T-cell (primary cell): ENCODE measurements at places on chromosomes 3 and 15.
A peak's percentile ranks its signal among the peaks of the same experiment; 100 is the strongest.

GRCh38 chr3:37287776-37288175, 113.4 kb upstream of the LRRFIP2 start:
- no peak overlapping the region for H3K4me3 ChIP-seq
- H3K4me1 ChIP-seq, result peaks cover 2% of the 10 kb centered on the region
- no peak overlapping the region for H3K27ac ChIP-seq
- no peaks in the 10 kb centered on the region for H3K27me3 ChIP-seq
- H3K36me3 ChIP-seq, result peaks cover 10% of the 10 kb centered on the region

DNA sequence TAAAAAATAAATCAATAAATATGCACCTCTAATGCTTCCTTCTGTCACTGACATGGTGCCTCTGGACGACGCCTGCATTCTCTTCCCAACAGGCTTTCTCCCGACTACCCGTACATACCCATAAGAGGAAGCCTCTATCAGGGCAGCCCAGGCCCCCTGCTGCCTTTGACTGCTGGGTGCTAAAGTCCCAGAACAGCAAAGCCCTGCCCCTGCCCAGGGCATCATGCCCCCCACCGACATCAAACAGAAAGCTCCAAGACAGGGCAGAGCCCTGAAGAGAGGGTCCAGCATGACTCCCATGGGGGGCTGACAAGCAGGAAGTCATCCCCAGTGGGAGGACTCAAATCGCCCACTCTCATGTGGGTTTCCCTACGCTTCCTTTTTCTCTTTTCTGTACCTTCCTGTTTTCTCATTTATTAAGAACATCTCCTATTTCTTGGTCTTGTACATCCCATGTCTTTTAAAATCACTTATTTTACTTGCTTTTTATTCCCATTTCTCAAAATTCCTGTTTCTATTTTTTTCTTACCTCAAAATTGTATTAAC, 23.4 kb downstream of the XPC start:
- no peaks in the 10 kb centered on the region for H3K4me1 ChIP-seq
- no peak overlapping the region for H3K4me3 ChIP-seq
- H3K36me3 ChIP-seq, result peaks cover 10% of the 10 kb centered on the region
- H3K27ac ChIP-seq, result no peak overlapping the region
- no peak for DNase-seq

GRCh38 chr3:17207019-17207418, 322.3 kb downstream of the PLCL2 start:
- no peaks in the 10 kb centered on the region for H3K36me3 ChIP-seq
- no peak for DNase-seq
- no peak overlapping the region for H3K4me3 ChIP-seq
- no peaks in the 10 kb centered on the region for H3K4me1 ChIP-seq

- no peak overlapping the region for H3K4me3 ChIP-seq
- H3K4me1 ChIP-seq, result no peaks in the 10 kb centered on the region
- no peak overlapping the region for H3K27ac ChIP-seq
- H3K27me3 ChIP-seq, result no peaks in the 10 kb centered on the region
- no peaks in the 10 kb centered on the region for H3K36me3 ChIP-seq
Observed at GRCh38 chr3:120192159-120192558, 92.9 kb downstream of the GPR156 start.

DNA sequence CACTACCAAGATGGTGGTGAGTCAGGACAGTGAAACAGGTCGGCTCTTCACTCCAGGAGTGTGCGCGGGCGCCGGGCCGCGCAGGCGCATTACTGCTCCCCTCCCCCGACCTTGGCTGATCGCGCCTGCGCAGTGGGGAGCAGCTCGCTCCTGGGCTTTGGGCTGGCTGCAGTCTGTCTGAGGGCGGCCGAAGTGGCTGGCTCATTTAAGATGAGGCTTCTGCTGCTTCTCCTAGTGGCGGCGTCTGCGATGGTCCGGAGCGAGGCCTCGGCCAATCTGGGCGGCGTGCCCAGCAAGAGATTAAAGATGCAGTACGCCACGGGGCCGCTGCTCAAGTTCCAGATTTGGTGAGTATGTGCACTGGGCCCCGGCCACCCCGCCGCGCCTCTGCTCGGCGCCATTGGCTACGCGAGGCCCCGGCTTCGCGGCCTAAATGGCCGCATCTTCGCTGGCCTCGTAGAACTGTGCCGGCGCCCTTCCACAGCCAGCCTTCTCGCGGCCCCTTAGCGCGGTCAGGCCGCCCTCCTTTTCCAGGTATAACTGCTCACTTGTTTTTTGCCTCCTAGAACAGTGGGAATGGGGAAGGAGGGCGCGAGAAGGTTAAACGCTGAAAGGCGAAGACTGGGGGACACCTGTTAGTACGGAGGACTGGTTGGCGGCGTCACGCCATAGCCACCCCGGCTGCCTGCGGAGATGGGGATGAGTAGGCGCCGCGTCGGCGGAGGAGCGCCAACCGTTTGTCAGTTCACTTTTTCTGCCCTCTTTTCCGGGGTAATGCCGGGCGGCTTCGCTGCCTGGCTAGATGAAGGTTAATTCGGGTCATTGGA, at the start of gene SELENOT:
Gene SELENOT (plus strand): TSS at position 169 of the 827 bp plus-strand sequence. CDS start 42 bp downstream, at position 211.
- H3K36me3 ChIP-seq, result no peaks in the 10 kb centered on the region
- peak within 1 kb of the TSS; percentile 98 for H3K27ac ChIP-seq
- H3K4me1 ChIP-seq, result peaks cover 28% of the 10 kb centered on the region
- H3K27me3 ChIP-seq, result no peaks in the 10 kb centered on the region
- DNase-seq, result peak; percentile 87
- peak within 1 kb of the TSS; percentile 97 for H3K4me3 ChIP-seq

GRCh38 chr3:192845526-192845855, 72.2 kb downstream of the MB21D2 start:
- H3K36me3 ChIP-seq, result no peaks in the 10 kb centered on the region
- no peak for DNase-seq
- H3K27me3 ChIP-seq, result no peaks in the 10 kb centered on the region
- H3K4me3 ChIP-seq, result no peak overlapping the region

DNA sequence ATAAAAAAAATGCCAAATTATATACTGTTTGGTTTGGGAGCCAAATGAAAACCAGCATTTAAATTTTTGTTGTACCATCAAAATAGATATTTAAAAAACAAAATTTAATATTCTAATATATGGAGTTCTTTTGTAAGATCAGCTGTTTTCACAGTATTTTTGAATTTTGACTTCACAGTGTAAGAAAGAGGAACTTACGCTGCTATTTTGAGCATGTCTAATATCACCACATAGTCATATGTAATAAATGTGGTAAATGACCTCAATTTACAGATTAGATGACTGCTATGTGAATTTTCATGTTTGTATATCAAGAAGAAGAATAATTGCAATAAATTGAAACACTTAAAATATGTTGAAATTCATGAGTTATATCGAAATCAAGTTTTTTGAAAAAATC, 189.6 kb downstream of the ARRDC4 start:
- no peaks in the 10 kb centered on the region for H3K36me3 ChIP-seq
- H3K4me1 ChIP-seq, result no peaks in the 10 kb centered on the region
- no peak for DNase-seq
- H3K4me3 ChIP-seq, result no peak overlapping the region
- no peaks in the 10 kb centered on the region for H3K27me3 ChIP-seq
- H3K27ac ChIP-seq, result no peak overlapping the region

DNA sequence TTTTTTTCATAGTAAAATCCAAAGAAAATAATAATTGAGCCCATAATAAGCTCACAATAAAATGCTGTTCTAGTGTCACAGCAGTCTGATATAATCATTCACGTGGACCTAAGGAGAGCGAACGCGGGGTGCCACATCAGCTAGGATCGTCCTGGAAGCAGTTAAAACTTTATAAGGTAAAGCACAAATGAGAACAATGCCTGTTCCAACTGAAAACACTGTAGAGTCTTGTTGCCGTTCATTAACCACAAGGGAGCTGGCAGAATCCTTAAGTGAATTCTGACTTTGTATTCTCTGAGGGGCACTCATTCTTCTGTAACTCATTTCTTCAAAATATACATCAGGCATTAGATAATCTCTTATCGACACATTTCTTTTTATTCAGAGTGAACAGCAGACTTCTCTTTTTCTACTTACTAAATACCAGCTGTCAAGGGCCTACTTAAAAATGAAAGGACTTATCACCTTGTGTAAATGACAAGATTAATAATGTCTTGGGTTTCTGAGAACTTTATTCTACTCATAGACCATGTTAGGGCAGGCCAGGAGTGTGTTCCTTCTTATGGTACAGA, 524.6 kb downstream of the MECOM start:
- no peaks in the 10 kb centered on the region for H3K36me3 ChIP-seq
- no peak overlapping the region for H3K27ac ChIP-seq
- no peaks in the 10 kb centered on the region for H3K4me1 ChIP-seq
- DNase-seq, result no peak
- no peaks in the 10 kb centered on the region for H3K27me3 ChIP-seq

DNA sequence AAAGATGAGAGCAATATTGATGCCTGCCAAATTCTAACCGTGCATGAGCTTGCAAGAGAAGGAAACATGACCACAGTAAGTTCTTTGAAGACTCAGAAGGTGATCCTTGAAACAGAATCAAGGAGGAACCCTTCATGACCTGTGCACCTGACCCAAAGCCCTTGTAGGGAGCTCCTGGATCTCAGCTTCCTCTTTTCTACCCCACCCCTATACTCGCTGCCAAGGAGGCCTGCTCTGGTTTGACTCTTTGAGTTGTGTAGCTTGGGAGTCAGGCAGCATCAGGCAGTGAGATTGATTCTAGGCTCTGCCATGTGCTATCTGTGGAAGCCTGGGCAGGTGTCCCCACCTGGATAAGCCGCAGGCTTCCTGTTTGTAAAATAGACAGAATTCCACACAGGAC, 10.6 kb downstream of the TTC21A start:
- no peak for DNase-seq
- H3K27me3 ChIP-seq, result peaks cover 9% of the 10 kb centered on the region
- H3K36me3 ChIP-seq, result no peaks in the 10 kb centered on the region
- H3K27ac ChIP-seq, result no peak overlapping the region
- no peaks in the 10 kb centered on the region for H3K4me1 ChIP-seq

GRCh38 chr3:185930393-185931107, 7.3 kb downstream of the TRA2B start:
- peaks cover 21% of the 10 kb centered on the region for H3K4me1 ChIP-seq
- no peak for DNase-seq
- H3K36me3 ChIP-seq, result peaks cover 27% of the 10 kb centered on the region

DNA sequence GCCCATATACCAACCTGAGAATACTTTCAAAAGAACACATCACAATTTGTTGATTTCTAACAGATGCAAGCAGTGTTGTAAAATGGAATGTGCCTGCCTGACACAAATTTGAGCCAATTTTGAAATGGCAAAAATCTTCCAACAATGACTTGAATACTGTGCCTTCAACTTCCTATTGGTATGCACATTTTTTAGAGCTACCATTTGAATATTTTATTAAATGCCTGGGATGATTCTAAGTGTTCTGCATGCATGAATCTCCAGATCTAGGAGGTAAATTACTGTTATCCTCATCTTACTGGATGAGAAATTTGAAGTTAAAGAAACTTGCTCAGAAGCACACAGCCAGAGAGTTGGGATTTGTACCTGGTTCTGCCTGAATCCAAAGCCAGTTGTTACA, 282.8 kb upstream of the LRRN1 start:
- no peaks in the 10 kb centered on the region for H3K36me3 ChIP-seq
- H3K27ac ChIP-seq, result no peak overlapping the region
- DNase-seq, result no peak
- no peaks in the 10 kb centered on the region for H3K4me1 ChIP-seq

- no peaks in the 10 kb centered on the region for H3K27me3 ChIP-seq
- H3K27ac ChIP-seq, result no peak overlapping the region
- H3K4me1 ChIP-seq, result no peaks in the 10 kb centered on the region
- H3K4me3 ChIP-seq, result no peak overlapping the region
- DNase-seq, result no peak
Observed at GRCh38 chr3:183218826-183219225, 34.2 kb upstream of the B3GNT5 start.

DNA sequence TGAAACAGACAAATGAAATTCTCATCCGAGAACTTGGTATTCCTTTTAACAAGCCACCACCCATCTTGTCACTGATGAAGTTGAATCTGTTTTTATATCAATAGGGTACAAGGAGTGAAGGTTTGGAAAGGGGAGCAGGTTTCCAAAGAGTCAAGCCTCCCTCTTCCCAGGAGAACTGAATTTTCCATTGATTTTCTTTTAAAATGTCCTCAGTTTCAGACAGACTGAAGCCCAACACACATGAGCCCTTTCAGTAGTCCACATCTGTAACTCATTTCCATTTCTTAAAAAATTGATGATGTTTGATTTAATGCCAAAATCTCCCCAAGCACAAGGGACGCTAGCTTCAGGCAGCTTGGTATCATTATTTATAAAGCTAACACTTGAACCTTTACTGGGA, 187.7 kb downstream of the FOXB1 start:
- no peak overlapping the region for H3K27ac ChIP-seq
- no peaks in the 10 kb centered on the region for H3K4me1 ChIP-seq
- peaks cover 6% of the 10 kb centered on the region for H3K27me3 ChIP-seq

DNA sequence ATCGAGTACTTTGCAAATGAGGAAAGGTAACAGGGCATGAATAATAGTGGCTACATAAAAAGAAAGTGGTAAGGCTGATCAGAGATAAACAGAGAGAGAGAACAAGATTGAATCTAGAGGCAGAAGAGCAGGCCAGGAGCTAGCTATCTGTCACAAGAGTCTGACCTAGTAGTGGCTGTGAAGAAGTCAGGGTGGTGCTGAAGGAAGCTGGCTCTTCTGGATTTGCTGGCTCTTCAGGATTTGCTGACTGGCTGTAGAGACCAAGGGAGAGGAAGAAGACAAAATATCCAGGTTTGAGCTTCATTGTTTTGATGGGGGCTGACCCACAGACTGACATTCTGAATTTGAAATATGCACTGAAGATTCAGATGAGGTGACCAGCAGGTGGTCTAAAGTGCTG, 142.3 kb downstream of the SSR3 start:
- H3K27me3 ChIP-seq, result no peaks in the 10 kb centered on the region
- DNase-seq, result no peak
- no peaks in the 10 kb centered on the region for H3K4me1 ChIP-seq
- H3K36me3 ChIP-seq, result no peaks in the 10 kb centered on the region
- H3K4me3 ChIP-seq, result no peak overlapping the region
